ENCODE measurements at places on chromosomes 1 and 21.

DNA sequence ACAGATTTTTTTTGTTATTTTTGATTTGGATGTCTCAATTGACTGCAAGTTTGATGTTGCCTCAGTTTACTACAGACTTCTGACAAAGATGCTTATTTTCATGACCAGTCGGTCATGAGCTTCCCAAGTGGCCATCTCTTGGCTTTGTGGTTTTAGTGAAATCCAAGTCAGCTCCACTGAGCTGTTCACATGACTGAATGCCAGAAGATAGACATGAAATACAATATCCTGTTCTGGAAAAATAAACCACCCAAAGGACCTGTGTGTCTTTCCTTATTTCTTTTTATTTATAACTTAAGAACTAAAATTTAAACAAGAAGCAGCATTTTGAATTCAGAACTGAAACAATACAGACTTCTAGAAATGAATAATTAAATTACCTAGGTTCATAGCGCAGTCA, 89.3 kb downstream of the HMCN1 start:
- no peak for DNase-seq

DNA sequence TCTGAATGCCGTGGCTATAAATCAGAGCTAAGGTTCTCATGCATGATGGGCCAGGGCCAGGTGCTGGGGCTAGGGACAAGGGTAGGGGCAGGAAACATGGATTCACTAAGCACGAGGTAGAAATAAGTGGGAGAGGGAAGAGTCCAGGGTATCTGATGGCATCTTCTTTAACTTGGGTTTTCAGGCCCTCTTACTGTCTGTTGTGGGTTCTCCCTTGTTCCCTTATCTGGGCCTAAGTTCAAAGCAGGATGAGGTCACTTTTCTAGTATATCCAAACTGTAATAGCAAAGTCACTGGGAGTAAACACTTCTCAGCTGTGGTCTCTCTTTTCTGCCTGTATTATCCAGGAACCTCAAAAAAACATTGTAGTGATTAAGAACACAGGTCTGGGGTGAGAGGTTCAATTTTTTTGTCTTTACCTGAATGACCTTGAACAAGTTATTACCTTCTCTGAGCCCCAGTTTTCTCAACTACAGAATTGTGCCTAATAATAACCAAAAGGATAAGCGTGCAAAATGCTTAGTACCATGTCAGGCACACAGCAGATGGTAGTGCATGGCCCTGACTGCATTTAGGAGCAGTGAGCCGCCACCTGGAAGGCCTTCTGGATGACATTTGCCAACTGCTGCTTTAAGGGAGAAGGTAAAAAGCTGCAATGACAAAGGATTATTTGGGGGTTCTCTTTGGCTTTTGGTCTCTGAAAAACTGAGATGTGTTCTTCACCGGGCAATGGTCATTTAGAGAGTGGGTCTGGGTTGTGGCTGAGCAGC, 53.6 kb upstream of the A3GALT2 start:
- no peak for DNase-seq

DNA sequence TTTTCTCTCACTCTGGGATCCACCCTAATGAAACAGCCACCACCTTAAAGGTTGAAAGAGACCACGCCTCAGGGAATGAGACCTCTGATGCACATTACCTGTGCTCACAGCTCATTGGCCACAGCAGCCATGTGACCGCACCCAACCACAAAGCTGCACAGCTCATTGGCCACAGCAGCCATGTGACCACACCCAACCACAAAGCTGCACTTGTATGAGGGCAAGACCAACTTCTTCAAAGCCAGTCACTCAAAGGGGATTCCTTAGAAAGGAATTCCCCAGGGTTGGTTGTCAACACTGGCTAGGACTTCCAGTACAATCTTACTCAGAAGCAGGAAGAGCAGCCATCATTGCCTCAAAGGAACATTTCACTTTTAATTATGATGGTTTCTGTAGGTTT, 43.6 kb upstream of the PDE9A start:
- peak; percentile 48 for DNase-seq

GRCh38 chr1:212752934-212753497, 38.6 kb downstream of the NSL1 start:
- no peak for DNase-seq

DNA sequence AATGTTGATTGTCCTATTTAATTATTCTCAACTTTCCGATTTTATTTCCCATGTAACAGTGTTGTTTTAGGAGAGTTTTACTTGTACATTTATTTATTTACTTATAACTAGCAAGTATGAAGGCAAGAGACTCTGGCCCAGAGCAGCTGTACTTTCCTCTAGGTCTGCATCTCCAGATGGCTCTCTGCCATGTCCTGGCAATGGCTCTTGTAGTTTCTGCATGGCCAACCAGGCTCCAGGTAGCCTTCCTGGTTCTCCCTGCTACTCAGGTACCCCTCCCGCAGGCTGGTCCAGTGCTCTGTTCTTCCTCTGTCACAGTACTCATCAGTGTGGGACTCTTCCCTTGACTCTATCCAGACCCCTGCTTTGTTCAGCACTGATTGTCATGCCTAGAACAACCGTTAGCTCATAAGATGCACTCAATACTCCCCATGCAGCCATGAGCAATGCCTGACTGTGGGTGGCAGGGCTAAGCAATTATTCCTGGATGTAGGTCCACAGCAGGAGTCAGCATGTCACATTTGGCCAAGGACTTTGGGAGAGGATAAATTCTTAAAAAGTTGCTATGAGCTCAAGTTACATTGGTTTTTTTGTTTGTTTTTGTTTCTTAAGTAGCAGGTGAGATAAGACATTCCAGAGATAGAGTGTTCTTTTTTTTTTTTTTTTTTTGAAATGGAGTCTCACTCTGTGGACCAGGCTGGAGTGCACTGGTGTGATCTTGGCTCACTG, 10.9 kb upstream of the IL20 start:
- DNase-seq, result no peak

DNA sequence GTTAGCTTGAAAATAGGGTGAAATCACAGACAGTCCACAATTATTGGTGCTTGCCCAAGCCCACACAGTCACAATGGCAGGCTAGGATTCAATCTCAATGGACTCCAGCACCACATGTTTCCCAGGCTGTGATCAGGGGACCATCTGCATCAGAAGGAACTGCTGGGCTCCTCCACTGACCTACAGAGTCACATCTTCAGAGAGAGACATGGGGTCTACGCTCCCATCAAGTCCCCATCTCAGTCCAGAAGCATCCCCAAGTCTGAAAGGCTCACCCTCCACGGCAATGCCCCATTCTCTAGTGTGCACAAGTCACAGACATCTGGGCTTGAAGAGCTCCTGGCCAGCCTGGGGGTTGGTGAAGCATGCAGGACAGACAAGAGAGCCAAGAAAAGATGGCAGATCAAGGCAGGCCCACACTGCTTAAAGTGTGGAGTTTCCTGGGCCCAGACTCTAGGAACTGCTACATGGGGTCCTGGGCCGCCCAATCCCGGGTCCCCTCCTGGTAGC, 262.5 kb downstream of the NPHP4 start:
- DNase-seq, result no peak

- no peak for DNase-seq
Observed at GRCh38 chr1:39422614-39423013, 68.8 kb upstream of the BMP8A start.

DNA sequence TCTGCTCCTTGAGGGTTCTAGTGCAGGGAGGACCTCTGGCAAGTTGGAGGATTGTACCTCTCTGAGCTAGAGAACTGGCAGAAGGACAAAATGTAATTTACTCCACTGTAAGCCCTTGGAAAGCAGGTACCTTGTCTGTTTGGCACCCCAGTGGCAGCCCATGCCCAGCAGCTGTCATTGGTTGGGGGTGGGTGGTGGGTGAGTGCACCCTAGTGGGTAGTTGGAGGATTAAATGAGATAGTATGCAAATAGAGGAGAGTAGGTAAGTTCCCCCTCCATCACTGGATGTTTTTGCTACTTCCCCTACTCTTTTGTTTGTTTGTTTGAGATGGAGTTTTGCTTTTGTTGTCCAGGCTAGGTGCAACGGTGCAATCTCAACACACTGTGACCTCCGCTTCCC, 69.8 kb downstream of the RYR2 start:
- DNase-seq, result no peak

GRCh38 chr1:43582162-43582566, 51.5 kb downstream of the PTPRF start:
- no peak for DNase-seq

DNA sequence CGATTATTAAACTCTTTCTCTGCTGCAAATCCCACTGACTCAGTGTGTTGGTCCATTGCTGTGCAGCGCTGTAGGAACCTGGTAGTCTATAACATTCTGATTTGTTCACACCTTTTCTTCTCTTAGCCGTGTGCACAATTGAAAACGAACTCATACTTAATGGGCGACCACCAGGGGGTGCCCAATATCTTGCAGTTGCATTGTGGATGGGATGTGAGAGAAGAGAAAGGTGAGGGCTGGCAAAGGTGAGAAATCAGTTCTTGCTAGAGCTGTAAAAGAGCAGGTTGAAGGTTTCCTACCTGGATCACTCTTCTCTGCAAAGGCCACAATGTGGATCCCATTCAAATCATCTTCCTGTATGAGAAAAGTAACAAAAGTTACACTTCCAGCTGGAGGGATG, 51.0 kb downstream of the CASQ2 start:
- DNase-seq, result no peak

DNA sequence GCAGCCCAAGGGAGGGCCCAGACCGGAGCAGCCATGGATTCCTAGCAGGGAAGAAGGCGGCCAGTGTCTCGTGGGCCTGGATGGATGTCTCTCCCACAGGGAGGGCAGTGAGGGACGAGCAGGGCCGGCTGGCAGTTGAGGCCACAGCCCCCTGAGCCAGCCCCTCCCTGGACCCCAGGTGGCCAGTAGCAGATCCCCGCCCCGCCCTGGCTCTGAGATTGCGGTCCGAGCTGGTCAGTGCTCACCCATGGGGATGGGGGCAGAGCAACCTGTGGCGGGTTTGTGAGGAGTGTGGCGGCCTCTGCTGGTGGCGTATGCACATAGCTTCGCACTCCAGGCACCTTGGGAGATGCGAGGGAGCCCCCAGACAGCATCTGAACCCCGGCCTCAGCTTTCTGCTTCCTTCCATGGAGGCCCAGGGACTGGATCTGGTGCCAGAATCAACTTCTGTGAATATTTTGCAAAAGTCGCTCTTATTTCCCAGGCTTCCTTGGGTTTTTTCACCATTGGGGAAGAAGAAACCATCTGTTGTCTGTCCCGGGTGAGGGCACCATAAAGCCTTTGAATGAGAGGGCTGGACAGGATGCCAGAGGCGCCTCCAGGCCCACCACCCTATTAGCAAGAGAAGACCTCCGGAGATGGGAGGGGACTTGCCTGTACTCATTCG, 8.4 kb upstream of the KCNN3 start:
- peak; percentile 41 for DNase-seq

DNA sequence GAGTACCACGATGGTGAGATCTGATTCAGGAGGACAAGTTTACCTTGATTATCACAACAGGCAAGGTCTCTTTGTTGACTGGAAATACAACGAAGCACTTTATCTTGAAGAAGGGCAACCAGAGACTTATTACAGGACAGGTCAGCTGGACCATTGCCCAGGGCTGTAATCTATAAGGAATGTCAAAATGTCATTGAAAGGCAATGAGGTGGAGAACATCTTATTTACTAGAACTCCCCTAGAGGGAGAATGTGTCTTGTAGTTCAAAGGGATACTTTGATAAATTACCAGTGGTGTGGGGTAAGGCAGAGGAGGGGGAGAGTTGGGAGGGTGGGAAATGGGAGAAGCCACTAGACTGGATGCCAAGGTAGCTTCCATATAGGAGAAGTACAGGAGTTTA, 212.3 kb downstream of the NCAM2 start:
- no peak for DNase-seq

- no peak for DNase-seq
Observed at GRCh38 chr1:234683861-234684632, 74.1 kb upstream of the IRF2BP2 start.

GRCh38 chr1:53557369-53557768, 98.2 kb downstream of the DMRTB1 start:
- no peak for DNase-seq

DNA sequence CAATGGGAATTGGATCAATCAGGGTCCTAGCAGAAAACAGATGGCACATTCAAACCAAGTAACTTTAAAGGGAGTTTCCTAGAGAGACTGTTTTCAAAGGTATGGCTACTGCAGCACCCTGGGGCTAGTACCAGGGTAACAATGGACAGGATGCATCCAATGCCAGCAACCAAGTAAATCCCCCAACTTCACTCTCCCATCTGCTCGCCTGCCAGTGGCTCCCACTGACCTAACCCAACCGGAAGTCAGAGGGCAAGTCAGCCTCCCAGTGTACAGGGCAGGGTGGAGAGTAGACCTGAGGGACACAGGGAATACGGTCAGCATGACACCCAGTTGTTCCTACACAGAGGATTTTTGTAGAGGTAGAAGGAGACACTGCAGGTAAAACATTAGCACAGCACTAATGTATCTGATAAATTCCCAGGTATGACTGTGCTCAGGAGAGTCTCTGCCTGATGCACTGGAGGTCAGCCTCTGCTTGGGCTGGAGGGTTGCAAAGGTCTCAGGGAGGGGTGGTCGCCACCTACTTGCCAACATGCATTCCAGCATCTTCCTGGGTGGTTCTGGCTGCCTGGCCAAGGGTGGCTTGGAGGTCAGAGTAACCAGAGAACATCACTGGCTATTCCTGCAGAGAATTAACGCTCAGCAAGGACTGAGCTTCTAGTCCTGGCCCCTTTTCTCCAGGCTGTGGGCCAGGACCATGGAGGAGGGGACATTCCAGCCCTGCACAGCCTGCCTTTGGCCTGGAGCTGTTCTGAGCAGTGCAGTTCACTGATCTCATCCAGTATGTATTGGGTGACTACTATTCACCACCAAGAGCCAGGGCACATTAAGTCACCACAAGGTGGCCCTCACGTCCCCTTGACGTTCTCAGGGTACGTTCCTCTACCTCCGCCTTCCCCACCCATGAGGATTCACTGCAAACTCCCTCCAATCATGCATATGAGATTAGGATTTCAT, 5.1 kb upstream of the GJA4 start:
- DNase-seq, result no peak

DNA sequence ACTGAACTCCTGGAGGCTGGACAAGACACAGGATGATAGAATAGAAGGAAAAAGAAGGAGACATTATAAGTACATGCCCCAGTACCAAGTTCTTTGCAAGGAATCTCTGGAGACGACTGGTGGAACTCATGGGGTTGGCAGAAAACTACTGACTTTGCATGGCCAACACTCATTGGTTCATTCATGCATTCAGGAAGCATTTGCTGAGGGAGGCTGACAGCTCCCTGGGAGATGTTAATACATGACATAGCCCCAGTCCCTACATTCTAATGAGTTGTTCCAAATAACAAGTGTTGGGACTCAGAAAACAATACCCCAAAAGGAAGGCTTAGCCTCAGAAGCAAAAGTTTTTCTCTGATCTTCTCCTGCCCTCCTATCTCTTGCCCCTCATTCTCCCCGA, 172.8 kb upstream of the IRF2BP2 start:
- DNase-seq, result no peak
